ENCODE measurements at places on chromosomes 12 and 14. TPM values are rescaled to one million over a fixed set of nuclear protein-coding genes. Genes with fewer than 3 reads are reported as not detected.

- no peak for DNase-seq
Measured at GRCh38 chr14:99793213-99794150, at the start of gene EML1. Gene EML1, plus strand, starts transcription at chr14:99793413. Its CDS starts 64 bp downstream, at chr14:99793477.

Gene RASAL1
- polyA plus RNA-seq: 0.06 TPM

Gene ZFP36L1
- polyA plus RNA-seq: 142 TPM

DNA sequence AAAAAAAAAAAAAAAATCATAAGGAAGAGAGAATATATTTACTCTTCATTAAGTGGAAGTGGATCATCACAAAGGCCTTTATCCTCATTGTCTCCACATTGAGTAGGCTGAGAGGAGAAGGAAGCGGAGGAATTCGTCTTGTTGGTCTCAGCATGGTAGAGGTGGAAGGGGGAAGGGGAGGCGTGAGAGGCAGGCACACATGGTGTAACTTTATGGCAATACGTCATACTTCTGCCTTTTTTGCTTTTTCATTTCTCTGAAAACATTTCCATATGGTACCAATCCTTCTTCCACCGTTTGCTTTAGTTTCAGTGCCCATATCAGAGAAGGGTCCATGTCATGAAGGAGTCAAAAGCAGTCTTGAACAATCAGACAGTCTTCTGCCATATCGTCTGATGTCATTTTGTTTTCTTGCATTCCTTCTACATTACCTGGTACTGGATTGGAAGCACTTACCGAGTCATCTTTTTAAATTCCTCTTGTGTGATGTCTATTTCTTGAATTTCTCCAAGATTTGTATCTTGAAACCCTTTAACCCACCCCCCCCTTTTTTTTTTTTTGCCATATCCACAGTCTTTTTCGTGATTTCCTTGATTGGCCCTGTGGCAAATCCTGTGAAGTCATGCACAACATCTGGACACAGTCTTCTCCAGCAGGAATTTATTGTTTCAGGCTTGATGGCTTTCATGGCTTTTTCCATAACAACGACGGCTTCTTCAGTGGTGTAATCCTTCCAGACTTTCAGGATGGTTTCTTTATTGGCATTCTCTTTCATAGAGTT, 8.9 kb downstream of the FUT8 start:
- DNase-seq: no peak

DNA sequence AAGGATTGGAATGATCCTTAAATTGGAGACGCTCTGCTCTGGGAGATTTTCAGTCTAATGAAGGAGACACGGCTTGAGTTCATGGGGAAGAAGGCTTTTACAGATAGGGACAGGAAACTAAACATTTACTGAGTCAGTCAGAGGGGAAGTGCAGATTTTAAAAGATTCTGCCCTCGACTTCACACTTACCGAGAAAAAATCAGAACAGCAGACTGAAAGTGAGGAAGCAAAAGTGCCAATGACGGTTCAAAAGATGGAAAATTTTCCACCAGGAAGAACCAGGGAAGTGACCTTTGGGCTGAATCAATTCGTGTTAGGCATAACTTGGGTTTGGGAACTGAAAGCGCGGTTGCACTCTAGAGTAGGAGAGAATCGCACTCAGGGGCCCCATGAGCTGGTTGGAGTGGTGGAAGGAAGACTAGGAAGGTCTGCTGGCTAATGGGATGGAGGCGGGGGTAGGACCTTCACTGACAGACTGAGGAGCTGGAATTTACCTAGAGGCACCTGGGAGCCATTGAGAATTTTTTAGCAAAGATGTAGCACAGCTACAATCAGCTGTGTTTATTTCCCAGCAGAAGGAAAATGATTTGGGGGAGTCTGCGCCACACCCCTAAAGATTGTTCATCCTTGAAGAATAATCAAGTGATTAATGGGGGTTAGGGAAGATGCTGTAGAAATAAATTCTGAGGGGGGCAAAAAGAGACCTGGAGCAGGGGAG, 1.2 kb downstream of the KCNK13 start:
- DNase-seq: no peak

DNA sequence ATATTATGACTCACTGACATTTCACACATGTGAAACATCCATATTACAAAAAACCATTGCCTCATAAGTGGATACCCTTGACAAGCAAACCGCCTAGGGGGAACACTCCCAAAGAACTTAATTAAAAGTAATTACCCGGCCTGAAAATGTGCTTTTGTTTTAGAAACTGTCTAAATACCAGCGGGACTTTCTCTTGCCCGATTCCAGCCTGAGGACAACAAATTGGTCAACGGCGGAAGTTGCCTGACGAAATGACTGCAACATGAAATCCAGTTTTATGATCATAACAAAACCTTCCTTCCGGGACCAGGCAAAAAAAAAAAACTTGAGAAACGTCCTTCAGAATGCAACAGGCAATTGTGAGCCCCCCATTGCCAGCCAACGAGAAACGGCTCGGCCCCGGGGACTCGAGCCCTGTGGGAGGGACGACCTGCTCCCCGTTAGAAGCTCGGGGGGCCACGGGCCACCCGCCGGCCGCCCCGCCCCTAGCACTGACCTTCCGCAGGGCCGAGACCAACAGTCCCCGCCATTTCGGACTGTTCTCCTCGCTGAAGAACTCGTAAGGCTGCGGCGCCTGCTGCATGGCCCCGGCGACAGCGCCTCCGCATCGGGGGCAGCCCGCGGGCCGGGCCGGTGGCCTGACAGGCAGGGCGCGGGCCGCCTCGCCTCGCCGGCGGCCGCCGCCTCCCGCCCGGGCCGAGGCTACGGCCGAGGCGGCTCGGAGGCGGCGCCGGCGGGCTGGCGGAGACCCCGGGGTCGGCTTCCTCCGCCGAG, 490 bp downstream of the SOS2 start:
- DNase-seq: peak; percentile 53
